CD4-positive, alpha-beta T cell treated with Interleukin-15 for 1 hour (primary cell): ENCODE measurements at places on chromosomes 6 and 20.

DNA sequence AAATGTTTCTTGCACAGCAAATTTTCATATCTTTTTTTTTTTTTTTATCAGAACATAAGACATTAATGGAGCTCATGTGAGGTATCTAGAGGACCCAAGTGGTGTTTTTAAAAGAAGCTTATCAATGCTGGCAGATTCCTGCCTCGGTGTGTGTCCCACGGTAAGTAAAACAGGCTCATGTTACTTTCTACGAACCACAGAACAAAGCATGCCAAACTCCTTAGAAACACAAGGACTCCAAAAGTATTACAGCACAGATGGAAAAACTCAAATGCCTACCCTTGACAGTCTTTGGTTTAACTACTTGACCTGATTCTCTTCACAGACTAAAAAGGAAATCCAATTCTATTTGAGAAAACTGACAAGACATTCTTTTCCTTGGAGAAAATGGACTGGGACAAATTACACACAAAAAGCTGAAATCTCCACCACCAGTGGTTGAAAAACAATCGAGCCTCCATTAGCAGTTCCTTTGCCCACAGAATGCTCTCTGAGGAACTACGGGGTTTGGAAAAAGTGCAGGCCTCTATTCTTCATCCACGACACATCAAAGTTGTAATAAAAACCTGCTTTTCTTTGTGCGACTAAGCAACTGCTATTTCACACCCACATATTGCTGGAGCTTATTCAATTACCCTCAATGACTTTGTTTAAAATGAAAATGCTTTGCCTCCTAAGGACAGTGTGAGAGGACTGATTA lies 5.4 kb downstream of the METTL24 start:
- DNase-seq: no peak

- DNase-seq: no peak
Measured at GRCh38 chr6:44453146-44453545, 65.6 kb downstream of the CDC5L start.

DNA sequence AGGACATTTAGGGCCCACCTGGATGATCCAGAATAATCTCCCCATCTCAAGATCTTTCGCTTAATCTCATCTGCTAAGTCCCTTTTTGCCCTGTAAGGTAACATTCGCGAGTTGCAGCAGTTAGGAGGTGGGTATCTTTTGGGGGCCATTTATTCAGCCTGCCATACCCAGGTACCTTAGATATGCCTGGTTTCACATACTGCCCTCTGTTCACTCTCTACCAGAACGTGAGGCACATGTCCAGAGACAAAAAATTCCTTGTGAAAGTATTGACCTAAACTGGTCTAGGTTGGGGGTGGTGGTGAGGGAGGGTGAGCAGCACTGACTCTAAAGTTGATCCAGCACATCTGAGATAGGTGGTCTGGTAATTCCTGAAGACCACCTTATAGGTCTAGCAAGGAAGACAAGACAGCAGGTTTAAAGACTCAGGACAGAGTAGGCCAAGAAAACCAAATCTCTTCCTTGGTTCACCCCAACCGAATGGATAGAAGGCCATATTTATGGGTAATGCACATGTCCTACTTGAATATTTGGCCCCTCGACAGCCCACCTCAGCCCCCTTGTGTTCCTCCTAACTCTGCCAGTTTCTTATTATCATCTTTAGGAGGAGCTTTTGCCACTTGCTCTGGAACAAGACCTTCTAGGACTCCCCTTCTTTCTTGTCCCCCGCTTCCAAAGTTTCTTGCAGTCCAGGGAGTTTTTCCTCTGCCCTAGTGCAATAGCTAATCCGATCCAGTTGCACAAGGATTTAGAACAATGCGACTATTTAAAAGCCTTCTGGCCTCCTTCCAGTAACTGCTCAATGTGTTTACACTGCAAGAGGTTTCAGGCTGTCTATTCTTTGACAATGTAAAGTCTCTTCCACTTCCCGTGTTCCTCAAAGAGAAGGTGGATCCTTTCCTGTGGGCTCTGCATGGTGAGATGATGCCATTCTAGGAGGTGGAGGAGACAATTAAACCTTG lies 213.0 kb upstream of the LAMP5 start:
- DNase-seq: no peak

GRCh38 chr6:118894425-118895260 lies 691 bp downstream of the ASF1A start:
- DNase-seq: peak; percentile 64

DNA sequence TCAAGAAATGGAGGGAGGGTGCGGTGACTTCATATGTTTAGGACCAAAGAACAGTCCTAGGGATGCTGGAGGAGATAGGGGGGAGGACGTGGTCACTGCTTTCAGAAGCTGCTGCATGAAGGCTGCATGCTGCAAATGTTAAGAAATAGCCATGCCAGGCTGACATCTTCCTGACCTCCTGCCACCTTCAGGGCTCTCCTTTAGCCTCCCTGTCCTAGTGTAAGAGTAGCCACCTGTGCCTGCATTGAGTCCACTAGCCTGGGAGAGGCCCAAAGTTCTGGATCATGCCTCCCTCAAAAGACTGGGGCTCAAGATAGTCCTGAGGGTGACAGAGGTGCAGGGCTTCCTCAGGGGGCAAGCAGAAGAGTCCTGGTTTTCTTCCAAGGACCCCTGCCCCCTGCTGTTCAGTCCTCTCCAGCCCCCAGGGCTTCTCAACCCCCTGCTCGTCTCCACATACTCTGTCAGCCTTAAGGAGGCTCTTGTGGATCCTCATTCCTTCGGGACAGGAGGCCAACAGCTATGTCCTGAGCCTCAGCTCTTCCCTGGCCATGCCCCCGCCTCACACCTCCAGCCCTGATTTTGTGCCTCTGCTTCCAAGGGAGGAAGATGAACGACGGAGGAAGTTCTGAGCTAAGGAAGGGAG lies 96.3 kb downstream of the MRPL14 start:
- no peak for DNase-seq

GRCh38 chr6:35244551-35244950 lies 15.0 kb upstream of the ZNF76 start:
- DNase-seq: no peak

- no peak for DNase-seq
Measured at GRCh38 chr20:50289581-50289980, 99.0 kb downstream of the CEBPB start.

GRCh38 chr6:31510007-31510406 lies 12.1 kb downstream of the MICB start:
- no peak for DNase-seq

GRCh38 chr6:166950443-166950821 lies 5.9 kb downstream of the RNASET2 start:
- DNase-seq: no peak

DNA sequence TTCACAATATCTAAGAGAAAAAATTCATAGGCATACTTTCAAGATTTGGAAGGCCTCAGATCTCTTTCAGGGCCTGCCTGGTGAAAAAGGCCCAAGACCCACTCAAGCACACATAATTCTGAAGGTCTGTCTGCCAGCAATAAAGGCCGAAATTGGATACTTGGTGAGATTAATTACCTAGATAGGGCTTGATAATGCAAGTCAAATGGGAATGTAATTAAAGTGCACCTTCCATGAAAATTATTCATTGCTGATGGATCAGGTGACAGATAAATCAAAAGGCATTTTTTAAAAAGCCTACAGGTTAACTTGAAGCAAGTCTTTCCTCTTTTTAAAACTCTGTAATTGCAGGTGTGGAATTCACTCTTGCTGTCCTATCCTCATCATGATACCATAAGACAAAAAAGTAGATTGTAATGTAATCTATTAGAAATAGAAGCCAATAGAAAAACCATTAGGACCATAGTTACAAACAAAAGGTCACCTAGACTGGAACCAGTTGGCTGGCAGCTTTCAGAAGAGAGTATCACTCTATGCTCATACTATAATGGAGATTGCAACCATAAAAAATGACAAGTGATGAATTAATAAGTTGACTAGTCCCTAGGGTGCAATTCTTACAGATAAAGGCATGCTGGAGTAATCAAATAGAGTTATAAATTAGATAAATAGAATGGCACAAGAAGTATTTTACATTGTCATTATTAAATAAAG lies 77.3 kb downstream of the EPHA7 start:
- no peak for DNase-seq

DNA sequence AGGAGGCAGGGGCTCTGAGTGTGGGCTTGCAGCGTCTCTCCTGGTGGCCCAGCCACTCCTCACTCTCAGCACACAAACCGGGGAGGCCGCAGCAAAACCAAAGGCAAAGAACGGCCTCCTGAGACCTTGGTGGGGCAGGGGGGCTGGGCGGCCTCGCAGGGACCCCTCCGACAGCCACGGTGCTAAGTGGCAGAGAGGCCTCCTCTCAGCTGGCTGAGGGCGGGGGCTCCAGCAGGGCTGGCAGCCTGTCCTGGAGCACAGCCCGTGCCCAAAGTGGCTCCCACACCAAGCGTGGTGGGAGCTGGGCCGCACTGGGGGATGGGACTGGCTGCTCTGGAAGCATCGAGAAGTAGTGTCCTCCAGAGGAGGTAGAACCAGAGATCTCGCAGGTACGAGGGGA lies 334.4 kb downstream of the QKI start:
- no peak for DNase-seq

DNA sequence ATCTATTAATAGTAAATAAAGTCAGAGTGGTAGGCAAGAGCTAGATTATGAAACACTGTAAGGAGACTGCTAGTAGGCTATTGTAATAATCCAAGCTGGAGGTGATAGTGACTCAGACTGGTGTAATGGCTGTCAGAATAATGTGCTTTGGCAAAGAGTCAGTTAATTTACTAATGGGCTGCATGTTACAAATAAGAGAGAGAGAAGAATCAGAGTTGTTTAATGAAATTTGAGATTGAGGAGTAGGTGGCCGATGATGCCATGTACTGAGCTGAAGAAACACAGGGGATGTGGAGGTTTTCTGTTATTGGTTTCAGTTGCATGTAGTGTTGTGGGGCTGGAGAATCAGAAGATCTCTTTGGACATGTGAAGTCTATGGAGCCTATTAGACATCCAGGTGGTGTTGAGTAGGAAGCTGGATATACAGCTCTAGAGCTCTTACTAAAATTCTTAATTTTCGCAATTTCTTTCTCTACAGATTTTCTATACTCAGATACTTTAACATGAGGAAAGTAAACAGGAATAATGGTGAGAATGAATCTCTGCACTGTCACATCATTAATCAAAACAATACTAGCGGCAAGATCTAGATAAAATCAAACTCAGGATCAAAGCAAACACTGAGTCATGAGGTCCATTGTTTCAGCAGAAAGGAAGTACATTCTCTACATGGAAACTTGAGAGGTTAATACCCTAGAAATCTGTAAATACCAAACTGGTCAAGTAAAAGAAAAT lies 167.7 kb downstream of the SIM1 start:
- DNase-seq: no peak

GRCh38 chr6:142378138-142378875 lies 76.5 kb downstream of the ADGRG6 start:
- no peak for DNase-seq

DNA sequence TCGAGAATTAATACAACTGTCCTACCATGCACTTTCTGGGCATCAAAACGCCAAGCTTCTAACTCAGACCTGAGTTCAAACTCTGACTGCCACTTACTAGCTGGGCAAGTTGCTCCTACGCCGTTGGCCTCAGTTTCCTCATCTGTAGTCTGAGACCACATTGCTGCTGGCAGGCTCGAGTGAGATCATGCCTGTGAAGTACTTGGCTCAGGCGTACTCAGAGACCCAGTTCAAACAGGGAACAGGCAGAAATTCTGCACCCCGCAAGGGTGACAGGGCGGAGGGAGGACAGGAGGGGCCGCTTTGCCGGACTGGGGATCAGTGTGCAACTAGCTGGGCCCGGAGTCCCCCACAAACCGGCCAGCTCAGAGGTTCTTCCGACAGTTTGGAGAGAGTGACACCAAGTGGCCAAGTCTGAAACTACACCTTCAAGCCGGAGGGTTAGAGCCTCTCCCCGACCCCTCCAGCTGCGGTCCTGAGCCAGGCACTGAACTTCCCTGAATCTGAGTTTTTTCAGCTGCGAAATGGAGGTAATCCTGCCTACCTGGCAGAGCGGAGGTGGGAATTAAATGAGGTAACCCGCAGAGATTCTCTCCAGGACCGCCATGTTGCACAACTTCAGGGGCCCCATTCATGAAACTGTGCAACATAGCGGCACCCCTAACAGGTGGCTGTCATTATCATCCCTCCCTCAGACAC lies 46.0 kb upstream of the PTPN1 start:
- DNase-seq: peak; percentile 69

GRCh38 chr6:33731751-33732282 lies 14.9 kb downstream of the IP6K3 start:
- DNase-seq: no peak

- DNase-seq: no peak
Measured at GRCh38 chr6:109305028-109305427, 77.2 kb downstream of the CD164 start.

- DNase-seq: no peak
Measured at GRCh38 chr6:89975991-89976693, 81.9 kb downstream of the GJA10 start.

- no peak for DNase-seq
Measured at GRCh38 chr6:5004373-5005037, 668 bp upstream of the RPP40 start.

DNA sequence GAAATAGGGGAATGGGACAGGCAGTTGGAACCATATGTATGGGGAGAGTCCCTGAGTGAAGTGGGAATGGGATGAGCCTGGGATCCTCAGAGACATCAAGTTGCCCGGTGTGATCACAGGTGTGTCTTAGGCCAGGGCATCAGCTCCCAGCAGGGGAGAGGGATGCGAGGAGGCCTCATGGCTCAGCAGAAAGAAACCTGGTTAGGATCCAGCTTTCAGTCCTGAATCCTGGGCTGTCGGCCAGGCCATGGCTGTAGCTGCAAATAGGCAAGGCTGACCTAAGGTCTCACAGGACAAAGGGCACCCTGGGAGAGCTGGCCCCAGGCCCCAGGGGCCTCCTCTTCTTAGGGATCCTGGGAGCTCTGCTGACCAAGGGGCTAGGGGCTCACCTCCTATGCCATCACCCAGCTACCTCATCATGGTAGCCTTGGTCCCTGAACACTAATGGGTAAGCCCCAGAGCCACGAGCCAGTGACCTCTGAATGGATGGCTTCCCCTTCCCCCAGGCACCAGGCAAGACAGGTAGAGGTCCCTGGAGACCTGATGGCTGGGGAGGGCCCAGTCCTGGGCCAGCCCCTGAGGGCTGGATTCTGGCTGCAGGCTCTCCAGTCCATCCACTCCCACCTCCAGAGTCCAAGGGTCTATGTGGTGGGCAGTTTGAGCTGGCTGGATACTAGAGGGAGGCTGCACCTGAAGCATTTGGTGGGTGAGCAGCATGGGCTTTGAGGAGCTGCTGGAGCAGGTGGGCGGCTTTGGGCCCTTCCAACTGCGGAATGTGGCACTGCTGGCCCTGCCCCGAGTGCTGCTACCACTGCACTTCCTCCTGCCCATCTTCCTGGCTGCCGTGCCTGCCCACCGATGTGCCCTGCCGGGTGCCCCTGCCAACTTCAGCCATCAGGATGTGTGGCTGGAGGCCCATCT lies at the start of gene SLC22A7:
Gene SLC22A7 (plus strand): TSS at position 617 of the 921 bp plus-strand sequence. CDS start 99 bp downstream, at position 716.
- DNase-seq: no peak

GRCh38 chr20:33910529-33911327 lies 83.0 kb upstream of the RALY start:
- no peak for DNase-seq

GRCh38 chr6:158018851-158019361 lies 37.2 kb downstream of the SYNJ2 start:
- DNase-seq: no peak
